ENCODE measurements at places on chromosomes 11 and 22.

GRCh38 chr11:92625894-92626293, 343.6 kb upstream of the MTNR1B start:
- DNase-seq, result no peak

DNA sequence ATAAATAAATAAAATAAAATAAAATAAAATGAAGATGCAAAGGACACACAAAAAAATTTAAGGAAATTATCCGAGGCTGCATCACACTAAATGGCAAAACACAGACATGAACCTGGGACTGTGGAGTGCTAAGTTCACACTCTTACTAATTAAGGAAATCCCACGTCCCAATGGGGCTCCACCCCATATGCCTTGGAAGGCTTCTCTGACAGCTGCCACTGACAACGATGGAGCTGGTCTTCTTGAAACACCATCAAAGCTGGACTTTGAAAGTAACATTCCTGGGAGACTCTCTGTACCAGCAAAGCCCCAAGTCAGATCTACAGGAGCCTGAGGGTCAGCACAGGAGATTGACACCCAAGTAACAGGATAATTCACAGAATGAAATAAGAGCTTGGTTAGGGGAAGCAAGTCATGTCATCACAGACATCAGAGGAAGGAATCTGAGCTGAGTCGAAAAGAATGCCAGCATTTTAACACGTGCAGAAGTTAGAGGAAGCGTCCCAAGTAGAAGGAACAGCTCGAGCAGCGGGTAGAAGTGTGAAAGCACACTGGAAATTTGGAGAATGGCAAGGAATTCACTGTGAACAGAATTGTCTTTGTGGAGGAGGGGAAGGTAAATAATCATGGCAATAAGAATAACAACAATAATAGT, 13.8 kb downstream of the TPST2 start:
- DNase-seq, result no peak

DNA sequence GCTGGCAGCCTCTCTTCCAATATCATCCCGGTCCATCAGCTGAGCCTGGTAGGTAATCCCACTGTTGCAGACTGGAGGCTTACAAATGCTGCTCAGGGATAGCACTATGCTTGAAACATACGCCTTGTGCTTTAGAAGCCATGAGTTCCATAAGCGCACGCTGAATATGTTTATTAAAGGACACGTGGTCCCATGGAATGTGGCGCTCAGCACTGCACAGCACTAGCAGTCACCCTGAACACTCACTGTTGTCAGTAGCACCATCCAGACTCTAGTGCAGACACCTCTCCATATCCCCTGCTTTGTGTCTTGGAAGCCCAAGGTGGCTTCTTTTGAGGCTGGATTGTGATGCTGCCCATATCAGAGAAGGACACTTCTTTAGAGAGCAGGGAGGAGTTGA, 120.9 kb downstream of the MAML2 start:
- no peak for DNase-seq

GRCh38 chr22:44582016-44582415, 84.0 kb upstream of the RTL6 start:
- no peak for DNase-seq

DNA sequence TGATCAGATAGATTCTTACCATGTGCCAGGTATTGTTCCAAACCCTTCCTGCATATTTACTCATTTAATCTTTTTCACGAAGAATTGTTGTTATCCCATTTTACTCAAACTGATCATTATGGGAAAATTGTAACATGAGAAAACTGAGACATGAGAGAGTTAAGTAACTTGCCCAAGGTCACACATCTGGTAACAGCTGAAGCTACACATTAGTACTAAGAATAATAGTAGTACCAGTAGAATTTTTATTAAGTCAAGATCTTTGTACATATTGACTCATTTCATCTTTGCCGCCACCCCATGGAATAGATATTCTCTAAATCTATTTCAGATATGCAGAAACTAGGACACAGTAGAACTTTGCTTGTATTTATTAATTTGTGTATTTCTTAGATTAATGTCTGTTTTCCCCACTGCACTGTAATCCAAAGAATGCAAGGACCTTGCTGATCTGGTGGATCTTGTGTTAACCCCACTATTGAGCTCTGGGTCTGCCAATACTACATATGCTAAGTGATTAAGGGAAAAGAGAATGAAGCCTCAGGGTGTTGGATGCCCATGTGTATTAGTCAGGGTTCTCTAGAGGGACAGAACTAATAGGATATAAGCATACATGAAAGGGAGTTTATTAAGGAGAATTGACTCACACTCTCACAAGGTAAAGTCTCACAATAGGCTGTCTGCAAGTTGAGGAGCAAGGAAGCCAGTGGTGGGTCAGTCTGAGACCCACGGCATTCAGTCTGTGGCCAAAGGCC, 72.8 kb downstream of the PARVA start:
- no peak for DNase-seq

DNA sequence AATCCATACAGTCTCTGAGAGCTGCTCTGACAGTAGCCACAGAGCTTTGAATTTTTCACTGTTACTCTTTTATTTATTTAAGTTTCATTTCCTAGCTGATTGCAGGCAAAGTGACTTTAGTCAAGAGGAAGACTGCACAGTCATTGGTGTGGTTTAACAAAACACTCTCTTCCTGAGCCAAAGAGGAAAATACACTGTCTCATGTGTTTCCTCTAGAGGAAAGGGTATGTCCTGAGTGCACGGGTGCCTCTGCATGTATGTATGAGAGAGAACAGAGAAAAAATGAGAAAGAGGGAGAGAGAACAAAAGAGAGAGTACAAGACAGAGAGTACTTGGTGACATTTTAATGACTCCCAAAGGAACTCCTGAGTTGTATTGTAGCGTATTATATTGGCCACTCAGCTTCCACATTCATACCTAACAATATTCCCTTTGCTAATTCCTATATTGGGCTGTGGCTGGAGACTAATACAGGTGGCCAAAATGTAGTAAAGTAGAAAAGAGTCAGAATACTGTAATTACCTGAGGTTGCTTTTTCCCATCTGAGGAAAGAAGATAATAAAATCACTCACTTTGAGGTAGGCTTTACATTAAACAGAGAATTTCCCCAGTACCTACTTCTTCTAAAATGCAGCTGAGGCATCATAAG, at the start of gene OR4D9:
OR4D9 (plus strand) TSS at position 599 of the 649 bp plus-strand sequence. CDS start 3,374 bp downstream, outside the sequence.
- DNase-seq, result no peak

DNA sequence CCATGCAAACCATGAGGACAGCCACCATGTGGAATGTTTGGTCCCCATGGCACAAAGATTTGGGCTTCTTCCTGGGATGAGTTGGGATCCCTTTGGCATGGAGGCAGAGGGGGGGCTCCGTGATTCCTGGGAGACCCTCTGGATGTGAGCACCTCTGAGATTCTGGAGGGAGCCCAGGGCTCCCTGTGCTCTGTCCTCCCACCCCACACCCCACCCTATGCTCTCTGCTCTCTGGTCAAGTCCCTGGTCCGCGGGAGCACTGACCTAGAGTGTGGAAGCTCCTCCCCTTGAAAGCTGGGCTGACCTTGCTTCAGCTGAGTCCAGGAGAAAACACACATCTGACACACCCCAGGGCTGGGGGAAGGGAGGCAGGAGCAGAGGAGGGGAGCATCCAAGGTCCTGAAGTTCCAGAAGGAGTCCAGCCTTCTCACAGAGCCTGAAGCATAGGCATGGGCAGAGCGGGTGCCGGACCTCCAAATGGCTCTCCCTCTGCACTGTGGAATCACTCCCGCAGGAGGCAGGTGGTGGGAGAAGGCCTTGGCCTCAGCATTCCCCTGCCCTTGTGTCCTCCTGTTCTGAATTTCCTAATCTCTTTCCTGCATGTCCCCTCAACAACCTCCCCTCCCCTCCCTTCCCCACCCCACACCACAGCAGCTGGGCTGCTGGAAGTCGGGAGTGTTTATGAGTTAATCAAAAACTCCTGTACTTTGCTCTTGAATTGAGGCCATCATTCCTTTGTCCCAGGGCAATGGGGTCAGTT, 25.7 kb upstream of the OAF start:
- no peak for DNase-seq

GRCh38 chr22:23789638-23790037, 2.9 kb downstream of the SMARCB1 start:
- no peak for DNase-seq

GRCh38 chr11:66718320-66718971, 10.6 kb downstream of the SPTBN2 start:
- no peak for DNase-seq

- no peak for DNase-seq
Observed at GRCh38 chr11:70569996-70570692, 171.8 kb downstream of the CTTN start.

- DNase-seq, result peak; percentile 62
Observed at GRCh38 chr22:43088984-43089717, at the start of gene TTLL1. TTLL1 (minus strand) TSS chr22:43089391; CDS start chr22:43075586, 13,805 bp downstream.

- DNase-seq, result no peak
Observed at GRCh38 chr22:21902296-21903087, 35.0 kb upstream of the MAPK1 start.

DNA sequence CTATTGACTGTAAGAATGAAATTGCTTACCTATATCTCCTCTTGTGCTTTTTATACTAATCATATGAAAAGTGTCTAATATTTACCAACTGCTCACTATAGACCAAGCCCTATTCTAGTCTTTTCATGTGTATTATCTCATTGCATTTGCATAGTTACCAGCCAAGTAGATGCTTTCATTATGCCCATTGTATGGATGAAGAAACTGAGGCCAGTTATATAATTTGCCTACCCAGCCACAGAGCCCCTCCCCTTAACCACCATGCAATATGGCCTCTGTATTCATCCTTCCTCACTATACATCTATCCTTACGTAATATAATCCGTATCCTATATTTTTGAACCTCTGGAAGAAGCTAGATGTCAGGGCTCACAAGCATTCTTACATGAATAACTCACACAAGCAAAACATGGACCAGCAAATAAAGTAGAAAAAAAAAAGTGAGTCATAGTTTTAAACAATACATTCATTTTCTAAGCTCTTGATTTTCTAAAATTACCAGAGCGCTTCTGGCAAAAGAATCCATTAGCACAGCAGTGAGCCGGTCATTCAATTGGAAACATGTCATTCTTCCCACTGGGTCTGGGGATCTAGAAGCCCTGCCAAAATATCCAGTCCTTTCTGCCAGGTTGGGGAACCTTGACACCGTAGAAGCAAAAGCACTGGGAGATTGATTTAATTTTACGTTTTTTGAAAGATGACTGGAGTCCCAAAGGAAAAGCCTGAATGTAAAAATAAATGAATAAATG, 80.0 kb downstream of the C11orf91 start:
- DNase-seq, result no peak

- no peak for DNase-seq
Observed at GRCh38 chr11:63518548-63518947, 12.7 kb downstream of the LGALS12 start.

DNA sequence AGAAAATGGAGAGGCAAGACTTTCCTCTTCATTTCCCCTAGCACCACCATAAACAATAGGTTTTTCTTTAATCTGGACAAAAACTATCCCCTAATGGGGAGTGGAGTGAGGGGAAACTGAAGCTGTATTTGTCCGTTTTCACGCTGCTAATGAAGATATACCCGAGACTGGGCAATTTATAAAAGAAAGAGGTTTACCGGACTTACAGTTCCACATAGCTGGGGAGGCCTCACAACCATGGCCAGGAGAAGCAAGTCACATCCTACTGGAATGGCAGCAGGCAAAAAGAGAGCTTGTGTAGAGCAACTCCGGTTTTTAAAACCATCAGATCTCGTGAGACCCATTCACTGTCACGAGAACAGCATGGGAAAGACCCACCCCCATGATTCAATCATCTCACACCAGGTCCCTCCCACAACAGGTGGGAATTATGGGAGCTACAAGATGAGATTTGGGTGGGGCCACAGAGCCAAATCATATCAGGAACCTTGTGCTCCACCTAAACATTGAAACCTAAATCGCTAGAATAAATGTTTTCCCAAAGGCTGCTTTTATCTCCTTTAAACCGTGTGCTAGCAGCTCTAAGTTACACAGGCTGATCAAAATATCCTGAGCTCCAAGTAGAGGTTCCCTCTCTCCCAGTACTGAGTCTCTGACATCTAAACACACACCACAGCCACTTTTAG, 4.3 kb downstream of the UBQLN3 start:
- no peak for DNase-seq

DNA sequence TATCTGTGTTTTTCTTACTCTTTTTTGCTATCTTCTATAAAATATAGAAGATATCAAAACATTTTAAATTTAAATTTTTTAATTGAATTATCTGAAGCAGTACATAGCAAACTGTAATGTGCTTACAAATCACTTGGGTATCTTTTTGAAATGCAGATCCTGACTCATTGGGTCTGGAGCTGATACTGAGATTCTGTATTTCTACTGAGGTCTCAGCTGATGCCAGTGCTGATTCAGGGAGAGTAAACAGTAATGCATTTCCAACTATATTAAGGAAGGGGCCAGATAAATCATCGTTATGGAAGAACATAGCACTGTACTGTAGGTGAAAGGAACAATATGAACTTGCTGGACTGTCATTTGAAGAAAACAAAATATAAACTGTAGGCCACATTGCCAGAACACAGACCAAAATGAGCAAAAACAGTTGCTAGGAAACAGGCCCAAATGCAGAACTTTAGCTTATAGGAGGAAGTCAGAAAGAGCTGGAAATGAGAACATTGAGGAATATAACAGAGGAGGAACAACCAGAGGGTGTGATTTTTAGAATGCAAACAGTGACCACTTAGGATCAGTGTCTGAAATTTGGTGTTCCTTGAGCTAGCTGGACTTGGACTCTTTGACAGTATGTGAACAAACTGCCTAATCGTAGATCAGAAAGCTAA, 3.3 kb downstream of the ARL14EP start:
- no peak for DNase-seq

DNA sequence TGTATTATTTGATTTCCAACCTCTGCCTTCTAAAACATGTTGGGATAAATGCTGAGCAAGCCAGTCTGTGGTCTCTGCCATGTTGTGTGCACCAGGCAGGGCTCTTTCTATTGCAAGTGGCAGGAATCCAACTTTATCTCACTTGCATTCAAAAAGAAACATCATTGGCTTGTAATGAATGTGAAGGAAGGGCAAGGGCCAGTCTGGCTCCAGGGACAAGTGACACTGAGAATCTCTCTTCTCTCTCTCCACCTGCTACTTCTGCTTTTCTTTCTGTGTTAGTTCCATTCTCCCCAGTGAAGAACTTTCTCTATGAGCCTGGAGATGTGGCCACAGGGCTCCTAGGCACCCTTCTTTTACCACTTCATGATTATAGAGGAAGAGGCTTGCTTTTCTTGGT, 329.9 kb upstream of the NCAM1 start:
- no peak for DNase-seq

DNA sequence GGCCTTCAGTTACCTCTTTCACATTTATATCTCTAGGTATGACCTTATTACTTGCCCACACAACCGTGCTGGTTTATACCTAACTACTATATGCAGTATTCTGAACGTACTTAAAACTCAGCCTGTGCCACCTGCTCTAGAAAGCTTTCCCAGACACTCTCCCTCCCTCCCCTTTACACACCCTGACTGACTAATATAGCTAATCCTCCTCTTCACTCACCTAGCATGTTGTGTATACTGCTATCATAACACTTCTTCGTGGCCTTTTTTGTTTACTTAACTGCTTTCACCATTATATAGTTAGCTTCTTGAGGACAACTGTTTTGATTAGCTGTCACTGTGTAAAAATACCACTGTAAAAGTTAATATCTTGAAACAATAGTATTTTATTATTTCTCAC, 23.5 kb downstream of the RNF214 start:
- DNase-seq, result no peak

All from neuronal stem cell (in vitro differentiated cells).